Breast epithelium (tissue), 4 donors: ENCODE measurements at places on chromosomes 13 and 19. TPM values are rescaled to one million over a fixed set of nuclear protein-coding genes. Genes with fewer than 3 reads are reported as not detected.

DNA sequence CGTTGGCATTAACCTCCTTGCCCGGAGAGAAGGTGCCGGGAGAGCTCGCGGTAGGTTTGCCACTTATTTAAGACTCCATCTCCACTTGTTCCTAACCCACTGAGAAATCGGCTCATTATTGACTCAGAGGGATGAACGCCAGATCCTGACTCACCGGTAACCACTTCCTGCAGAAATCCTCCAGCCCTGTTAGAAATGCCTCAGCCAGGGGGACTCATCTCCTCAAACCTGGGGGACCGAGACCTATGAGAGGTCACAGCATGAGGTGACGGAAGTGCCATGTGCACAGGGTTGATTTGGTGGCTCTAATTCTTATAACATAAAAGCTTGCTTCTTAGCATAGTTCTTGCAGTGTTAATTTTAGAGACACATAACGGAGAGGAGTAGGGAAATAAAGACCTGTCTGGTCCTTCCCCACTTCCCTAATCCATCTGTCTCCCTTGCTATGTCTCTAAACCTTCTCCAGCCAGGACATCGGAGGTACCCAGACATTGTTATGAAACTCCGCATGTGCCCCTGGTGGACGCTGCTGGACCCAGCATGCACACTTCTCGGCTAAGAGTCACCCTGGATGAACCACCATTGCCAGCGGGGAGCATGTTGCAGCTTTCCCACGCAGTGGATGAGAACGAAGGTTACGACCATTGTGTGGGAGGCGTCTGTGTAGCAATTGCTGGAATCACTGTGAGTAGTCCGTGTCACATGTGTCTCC is 158.9 kb downstream of the EFNB2 start:
- H3K4me3 ChIP-seq, result no peak overlapping the region
- peak overlapping the region; percentile 7 for H3K27ac ChIP-seq
- no peaks in the 10 kb centered on the region for H3K27me3 ChIP-seq
- no peaks in the 10 kb centered on the region for H3K36me3 ChIP-seq
- DNase-seq, result no peak

DNA sequence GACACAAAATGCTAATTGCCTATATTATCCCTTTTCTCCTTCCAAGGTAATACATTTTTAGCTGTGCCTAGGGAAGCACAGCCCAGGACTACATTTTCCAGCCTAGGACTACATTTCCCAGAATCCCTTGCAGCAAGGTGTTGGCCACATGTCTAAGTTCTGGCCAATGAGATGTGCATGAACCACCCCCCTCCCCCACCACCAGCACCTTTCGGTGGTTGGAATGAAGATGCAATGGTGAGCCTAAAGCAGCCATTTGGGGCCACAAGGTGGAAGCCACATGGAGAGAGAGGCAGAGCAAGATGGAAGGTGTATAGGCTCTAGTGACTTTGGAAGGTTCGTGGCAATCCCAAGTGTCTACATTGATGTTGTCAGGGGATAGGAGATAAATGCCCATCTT is 16.2 kb downstream of the UNC13A start:
- no peak overlapping the region for H3K4me3 ChIP-seq
- H3K4me1 ChIP-seq, result no peaks in the 10 kb centered on the region
- H3K27ac ChIP-seq, result no peak overlapping the region
- DNase-seq, result no peak
- H3K36me3 ChIP-seq, result no peaks in the 10 kb centered on the region

- H3K27ac ChIP-seq, result no peak overlapping the region
- DNase-seq, result no peak
- no peaks in the 10 kb centered on the region for H3K27me3 ChIP-seq
- H3K4me1 ChIP-seq, result no peaks in the 10 kb centered on the region
- H3K36me3 ChIP-seq, result no peaks in the 10 kb centered on the region
Observed at GRCh38 chr13:106078191-106078590, 457.3 kb downstream of the EFNB2 start.

DNA sequence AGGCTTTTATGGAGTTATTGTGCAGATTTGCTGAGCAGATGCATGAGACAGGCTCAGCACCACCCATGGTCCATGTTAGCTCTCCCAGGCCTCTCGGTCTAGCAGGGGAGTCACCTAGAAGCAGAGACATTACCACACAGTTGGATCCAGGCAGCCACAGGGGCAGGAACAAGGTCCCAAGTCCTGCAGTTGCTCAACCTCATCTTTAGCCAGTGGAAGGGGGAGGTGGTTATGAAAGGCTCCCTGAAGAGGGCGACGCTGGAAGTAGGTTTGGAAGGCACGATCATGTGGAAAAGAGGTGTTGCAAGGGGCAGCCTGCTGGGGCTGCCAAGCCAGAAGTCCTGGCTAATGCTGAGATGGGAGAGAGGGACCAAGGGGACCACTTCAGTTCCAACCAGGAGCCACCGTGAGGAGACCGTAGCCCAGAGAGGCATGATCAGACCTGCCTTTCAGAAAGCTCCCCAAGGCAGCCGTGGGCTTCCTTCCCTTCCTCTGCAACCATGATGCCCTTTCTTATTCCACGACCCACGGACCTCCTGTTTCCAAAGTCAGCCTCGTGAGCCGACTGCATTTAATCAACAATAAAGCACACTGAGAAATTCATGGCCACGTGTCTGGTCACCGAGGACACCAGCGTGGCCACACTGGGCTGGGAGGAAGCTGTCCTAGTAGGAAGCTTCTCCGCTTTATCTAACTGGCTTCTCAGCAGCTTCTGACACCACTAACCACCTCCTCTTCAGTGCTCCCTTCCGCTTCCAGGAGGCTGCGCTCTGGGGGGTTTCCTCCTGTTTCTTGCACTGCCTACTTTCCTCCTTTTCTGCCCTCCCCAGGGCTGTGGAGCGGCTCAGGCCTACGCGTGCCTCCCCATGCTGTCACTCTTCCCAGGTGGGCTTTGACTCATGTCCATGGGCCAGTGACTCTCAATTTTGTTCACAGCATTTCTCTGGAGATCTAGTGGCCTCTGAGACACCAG is 2.6 kb downstream of the AP1M1 start:
- H3K4me1 ChIP-seq, result peaks cover 7% of the 10 kb centered on the region
- H3K4me3 ChIP-seq, result no peak overlapping the region
- peak overlapping the region; percentile 82 for H3K27ac ChIP-seq
- DNase-seq, result no peak

DNA sequence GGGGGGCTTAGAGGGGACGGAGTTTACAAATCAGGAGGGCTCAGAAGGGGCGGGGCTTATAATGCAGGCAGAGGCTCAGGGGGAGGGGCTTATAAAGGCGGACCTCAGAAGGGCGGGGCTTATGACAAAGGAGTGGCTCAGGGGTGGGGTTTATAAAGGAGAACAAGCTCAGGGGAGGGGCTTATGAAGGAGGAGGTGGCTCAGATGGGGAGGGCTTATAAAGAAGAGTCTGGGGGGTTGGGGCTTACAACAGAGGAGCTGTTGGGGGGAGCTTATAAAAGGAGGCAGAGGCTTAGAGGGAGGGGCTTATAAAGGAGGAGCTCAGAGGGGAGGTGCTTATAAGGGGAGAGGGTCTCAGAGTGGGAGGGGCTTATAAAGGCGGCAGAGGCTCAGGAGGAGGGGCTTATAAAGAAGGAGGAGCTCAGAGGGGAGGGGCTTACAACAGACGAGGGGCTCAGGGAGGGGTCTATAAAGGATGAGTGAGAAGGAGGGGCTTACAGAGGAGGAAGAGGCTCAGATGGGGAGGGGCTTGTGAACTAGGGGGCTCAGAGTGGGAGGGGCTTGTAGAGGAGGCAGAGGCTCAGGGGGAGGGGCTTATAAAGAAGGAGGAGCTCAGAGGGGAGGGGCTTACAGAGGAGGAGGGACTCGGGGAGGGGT is 1.0 kb downstream of the SMIM24 start:
- DNase-seq, result no peak
- no peak overlapping the region for H3K4me3 ChIP-seq
- peaks cover 8% of the 10 kb centered on the region for H3K27me3 ChIP-seq
- no peaks in the 10 kb centered on the region for H3K36me3 ChIP-seq
- H3K27ac ChIP-seq, result no peak overlapping the region

Gene S1PR5
- total RNA-seq, result 0.66 TPM

Gene STRN4
- 45.0 TPM for total RNA-seq

Gene ZNF69
- 16.3 TPM for total RNA-seq

Gene IRGC
- total RNA-seq, result not detected
